ENCODE measurements at places on chromosomes 11 and 22.
A peak's percentile ranks its signal among the peaks of the same experiment; 100 is the strongest.

DNA sequence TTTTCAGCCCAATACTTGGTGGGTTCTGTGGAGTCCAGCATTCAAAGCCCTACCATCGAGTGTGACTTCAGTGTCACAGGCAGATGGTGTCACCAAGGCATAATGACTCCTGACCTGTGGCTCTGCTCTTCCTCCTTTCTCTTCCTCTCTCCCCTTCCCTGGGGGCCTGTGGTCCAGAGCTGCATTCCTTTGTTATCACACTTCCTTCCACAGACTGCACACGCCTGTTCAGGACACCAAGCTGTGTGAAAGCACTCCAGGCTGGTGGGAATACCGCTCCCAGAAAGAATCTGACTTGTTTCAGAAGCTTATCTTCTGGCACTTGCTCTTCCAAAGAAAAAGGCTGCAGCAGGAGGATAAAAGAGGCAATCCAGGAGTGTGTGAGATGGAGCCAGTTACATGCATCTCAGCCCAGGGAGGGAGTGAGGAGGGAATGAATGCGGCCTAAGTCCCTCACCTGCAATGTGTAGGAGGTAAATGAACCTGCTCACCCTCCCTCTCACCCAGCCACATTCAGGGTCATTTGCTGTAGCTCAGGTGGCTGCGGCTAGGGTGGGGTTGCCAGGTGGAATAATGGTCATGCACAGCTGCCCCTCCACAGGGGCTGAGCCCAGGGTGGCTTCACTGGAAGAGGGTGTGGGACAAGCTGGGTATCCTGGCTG is 79.3 kb downstream of the ADAMTS15 start:
- DNase-seq, result peak; percentile 49

DNA sequence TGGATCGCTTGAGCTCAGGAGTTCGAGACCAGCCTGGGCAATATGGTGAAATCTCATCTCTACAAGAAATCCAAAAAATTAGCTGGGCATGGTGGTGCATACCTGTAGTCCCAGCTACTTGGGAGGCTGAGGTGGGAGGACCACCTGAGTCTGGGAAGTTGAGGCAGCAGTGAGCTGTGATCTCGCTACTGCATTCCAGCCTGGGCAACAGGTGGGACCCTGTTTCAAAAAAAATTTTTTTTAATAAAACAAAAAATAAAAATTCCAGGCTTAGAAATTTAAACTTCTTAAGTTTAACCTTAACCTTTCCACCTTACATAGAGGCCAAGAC is 21.2 kb downstream of the CLMP start:
- DNase-seq, result no peak

- no peak for DNase-seq
Measured at GRCh38 chr22:30695351-30695851, 727 bp downstream of the OSBP2 start.

DNA sequence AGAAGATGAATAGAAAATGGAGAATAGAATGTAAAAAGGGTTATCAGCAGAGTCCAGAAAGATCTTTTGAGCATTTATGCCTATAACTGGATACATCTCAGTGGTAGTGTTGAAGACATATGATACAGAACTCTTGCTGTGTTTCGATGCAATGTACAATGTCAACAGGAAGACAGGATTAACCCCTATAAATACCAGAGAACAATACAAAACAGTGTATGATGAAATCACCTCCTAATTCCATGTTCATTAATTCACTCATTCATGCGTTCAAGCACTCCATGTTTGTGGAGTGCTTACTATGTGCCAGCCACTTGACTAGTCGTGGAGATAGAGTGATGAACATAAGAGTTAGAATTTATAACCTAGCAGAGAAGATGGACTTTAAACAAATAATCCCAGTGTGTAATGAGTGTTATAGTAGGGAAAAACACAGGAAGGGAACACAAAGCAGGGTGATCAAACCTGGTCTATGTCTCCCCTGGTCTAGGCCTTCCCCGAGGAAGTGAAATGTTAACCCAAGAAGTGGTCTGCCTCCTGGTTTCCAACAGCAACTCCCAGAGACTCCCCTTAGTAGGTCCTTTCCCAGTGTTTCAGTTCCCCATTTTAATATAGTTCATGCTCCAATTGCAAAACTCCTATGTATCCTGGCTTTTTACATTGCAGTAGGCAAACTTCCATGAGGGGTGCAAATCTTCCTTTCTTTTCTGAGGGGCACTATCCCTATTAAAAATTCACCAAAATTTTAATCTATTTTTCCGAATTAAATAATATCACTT is 9.1 kb upstream of the SESN3 start:
- DNase-seq, result no peak

DNA sequence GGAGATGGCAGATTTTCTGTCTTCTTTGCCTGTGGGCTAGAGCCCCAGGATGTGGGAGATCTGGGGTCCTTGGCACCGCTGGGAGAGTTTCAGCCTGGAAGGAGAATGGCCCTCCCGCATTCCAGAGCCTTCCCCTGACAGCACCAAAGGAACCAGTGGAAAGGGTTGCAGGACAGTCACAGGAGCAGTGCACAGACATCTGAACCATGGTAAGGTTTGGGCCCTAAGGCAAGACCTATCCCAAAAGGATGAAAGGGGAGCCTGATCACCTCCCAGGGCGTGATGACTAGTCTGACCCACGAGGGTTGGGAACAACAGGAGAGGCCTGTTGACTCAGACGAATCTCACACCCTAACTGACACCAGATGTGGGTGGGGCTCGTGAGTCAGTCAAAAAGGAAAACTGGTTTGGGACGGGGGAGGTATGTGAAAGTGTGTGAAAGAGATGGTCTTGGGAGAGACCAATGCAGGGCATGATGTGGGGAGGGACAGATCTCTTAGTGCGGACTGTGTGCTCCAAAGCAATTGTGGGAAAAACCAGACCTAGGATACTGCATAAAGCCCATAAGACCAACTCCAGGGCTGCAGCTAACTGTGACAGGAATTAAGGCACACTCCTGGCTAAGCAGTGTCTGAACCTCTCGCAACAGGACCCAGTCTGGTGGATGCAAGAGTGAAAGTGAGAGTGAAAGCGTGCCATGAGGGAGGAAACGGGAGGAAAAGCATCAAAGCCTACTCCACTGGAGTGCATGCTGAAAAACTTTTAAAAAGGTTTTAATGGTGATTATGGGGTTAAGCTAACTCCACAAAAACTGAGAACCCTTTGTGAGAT is 39.1 kb upstream of the GLYAT start:
- peak; percentile 74 for DNase-seq

GRCh38 chr11:74952752-74953151 is 3.7 kb downstream of the SPCS2 start:
- no peak for DNase-seq

GRCh38 chr22:41429232-41429950 is 17.2 kb downstream of the TOB2 start:
- no peak for DNase-seq

DNA sequence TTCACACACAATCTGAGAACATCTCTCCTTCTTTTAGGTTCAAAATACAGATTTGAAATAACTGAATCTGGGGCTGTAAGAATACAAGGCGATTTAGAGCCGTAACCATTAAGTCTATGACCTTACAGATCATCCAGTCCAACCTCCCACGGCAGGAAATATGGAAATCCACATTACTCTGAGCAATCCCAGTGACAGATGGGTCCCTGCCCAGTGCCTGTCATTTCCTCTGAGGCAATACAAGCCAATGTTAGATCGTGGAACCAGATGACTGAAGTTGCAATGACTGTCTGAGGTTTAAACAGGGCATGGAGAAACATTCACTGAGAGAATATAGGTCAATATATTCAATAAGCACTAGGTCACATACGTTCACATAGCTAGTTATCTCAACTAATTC is 77.4 kb upstream of the OR5AK2 start:
- DNase-seq, result peak; percentile 44

DNA sequence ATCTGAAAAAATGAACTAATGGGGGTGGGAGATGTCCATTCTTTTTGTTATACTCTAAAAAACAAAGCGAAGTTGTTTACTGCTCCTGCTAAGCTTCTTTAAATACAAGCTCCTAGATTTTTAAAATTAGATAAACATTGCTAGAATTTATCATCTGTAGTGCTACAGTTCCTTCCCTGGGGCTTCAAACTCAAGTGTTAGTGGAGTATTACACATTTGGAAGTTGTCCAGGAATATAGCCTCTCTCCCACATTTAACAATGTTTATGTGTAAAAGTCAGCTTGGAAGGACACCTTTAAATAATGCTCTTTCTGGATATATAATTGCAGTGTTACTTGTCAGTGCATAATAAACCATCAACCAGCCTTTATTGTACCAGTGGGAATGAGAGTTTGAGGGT is 155.5 kb downstream of the SPON1 start:
- no peak for DNase-seq

GRCh38 chr11:79076526-79077115 is 364.2 kb downstream of the TENM4 start:
- no peak for DNase-seq

DNA sequence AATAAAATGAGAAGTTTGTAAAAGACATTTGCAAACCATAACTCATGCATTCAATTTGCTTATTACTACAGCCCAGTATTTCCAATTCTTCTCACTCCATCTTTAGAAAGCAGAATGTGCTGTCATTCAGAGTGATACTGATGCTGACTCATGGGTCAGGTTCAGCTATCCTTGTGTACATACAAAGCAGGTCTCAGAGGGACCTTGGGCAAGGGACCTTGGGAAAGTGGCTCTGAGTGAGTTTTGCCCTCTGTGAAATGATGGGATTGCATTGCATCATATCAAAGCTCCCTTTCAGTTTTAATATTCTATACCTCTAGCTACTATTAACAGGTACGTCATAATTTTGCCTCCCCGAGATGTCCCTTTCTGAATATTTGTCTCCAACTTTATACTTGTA is 848.7 kb downstream of the OPCML start:
- no peak for DNase-seq

GRCh38 chr11:46121301-46121723 is at the start of gene PHF21A:
Gene PHF21A (minus strand): TSS chr11:46121454. CDS start chr11:46084219, 37,235 bp downstream.
- DNase-seq, result no peak

- peak; percentile 38 for DNase-seq
Measured at GRCh38 chr11:103959279-103959942, 77.0 kb upstream of the DDI1 start.

GRCh38 chr22:32177221-32177765 is 18.2 kb upstream of the C22orf42 start:
- no peak for DNase-seq

- DNase-seq, result no peak
Measured at GRCh38 chr22:41351011-41351410, 30.7 kb upstream of the TEF start.

All from A172 (cell line).